ENCODE measurements at places on chromosomes 1 and 21. TPM values are rescaled to one million over a fixed set of nuclear protein-coding genes. Genes with fewer than 3 reads are reported as not detected.

NPHS2 gene
- not detected for total RNA-seq

FAM43B gene
- total RNA-seq = not detected

ADGRL4 gene
- total RNA-seq = not detected

GJA9 gene
- not detected for total RNA-seq

FBXO2 gene
- 0.59 TPM for total RNA-seq

CZIB gene
- 45.2 TPM for total RNA-seq

KIAA0040 gene
- 90.1 TPM for total RNA-seq

CALML6 gene
- 0.48 TPM for total RNA-seq
